A673 (cell line): ENCODE measurements at places on chromosomes 13 and 19. TPM values are rescaled to one million over a fixed set of nuclear protein-coding genes. Genes with fewer than 3 reads are reported as not detected.

TRPC4 gene
- 25.3 and 27.0 TPM in 2 replicates for total RNA-seq

DNA sequence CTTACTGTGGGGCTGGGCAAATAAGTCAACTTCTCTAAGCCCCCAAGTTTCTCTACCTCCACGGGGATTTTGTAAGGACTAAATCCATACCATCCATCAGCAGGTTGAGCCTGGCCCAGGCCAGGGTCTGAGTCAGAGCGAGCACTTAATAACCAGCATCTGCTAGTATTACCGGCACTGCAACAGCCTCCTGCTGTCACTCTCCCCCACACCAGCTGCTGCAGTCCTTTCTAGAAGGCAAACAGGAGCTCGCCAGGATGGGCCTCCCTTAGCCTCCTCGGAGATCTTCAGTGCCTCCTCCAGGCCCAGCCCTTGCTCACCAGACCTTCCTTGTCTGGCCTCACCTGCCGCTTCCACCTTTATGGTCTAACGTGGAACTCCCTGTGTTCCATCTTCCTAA, 3.2 kb downstream of the NAPA start:
- H3K4me3 ChIP-seq, result no peak overlapping the region
- no peak overlapping the region for H3K27ac ChIP-seq
- no peaks in the 10 kb centered on the region for H3K36me3 ChIP-seq
- DNase-seq, result no peak
- peaks cover 3% of the 10 kb centered on the region for H3K4me1 ChIP-seq

DNA sequence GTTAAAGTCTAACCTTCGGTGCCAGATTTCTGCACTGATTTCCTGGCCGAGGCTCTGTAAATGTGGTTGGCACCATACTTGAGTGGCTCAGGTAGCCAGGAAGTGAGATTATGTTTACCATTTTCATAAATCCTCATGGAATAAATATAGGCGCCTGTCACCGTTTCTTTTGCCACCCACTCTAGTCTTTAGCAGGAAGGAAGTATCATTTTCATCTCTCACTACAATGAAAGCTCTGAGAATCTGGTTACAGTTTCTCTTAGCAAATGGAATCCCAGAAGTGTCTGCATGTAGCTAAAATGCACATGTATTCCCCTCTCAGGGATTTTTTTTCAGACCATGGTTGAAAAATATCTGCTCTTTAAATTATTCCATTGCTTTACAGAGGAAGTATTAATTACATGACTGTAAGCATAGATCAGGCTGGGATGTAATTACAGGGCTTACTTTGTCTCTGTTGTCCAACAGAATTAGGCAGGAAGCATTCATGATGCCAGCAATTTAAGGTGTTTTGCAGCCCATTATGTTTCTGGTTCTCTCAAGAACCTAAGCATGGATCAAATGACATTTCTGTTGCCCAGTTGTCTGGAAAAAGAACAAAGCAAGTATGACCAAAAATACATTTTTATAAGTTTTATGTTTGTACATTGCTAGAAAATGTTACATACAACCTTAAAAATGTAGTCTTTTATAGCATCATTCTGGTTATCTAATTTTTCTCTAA, 221.7 kb upstream of the SPRY2 start:
- no peaks in the 10 kb centered on the region for H3K36me3 ChIP-seq
- no peaks in the 10 kb centered on the region for H3K27me3 ChIP-seq
- peaks cover 18% of the 10 kb centered on the region for H3K4me1 ChIP-seq
- no peak overlapping the region for H3K27ac ChIP-seq
- no peak overlapping the region for H3K4me3 ChIP-seq

ZNF888 gene
- total RNA-seq, result 3.4 and 4.6 TPM in 2 replicates

GRCh38 chr19:53580871-53581835, 43.2 kb downstream of the ZNF331 start:
- no peaks in the 10 kb centered on the region for H3K4me1 ChIP-seq
- no peak overlapping the region for H3K27ac ChIP-seq
- DNase-seq, result no peak
- no peaks in the 10 kb centered on the region for H3K27me3 ChIP-seq

GRCh38 chr13:26971990-26972887, 199.4 kb downstream of the USP12 start:
- peak; percentile 37 for DNase-seq
- no peaks in the 10 kb centered on the region for H3K36me3 ChIP-seq
- H3K27me3 ChIP-seq, result peaks cover 5% of the 10 kb centered on the region

GRCh38 chr13:52652980-52653303, 306 bp downstream of the SUGT1 start:
- peaks cover 24% of the 10 kb centered on the region for H3K36me3 ChIP-seq
- no peak for DNase-seq

DNA sequence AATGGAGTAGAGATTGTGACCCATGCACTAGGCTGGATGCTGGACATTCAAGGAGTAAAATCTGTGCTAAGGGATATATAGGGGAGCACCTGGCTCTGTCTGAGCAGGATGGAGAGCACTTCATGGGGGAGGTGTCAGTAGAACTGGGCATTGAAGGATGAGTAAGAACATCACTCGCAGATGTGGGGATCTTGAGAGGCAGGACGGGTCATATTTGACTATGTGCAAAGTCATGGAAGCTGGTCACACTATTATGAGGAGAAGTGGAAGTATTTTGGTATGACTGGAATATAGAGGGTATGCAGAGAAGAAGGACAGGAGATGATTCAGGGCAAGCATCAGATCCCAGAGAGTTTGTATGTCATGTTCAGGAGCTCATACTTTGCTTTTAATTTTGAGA, 62.9 kb upstream of the PCDH8 start:
- no peaks in the 10 kb centered on the region for H3K4me1 ChIP-seq
- H3K27ac ChIP-seq, result no peak overlapping the region
- H3K36me3 ChIP-seq, result no peaks in the 10 kb centered on the region

- peaks cover 6% of the 10 kb centered on the region for H3K4me1 ChIP-seq
- no peaks in the 10 kb centered on the region for H3K36me3 ChIP-seq
- no peaks in the 10 kb centered on the region for H3K27me3 ChIP-seq
- DNase-seq, result no peak
- no peak overlapping the region for H3K27ac ChIP-seq
Measured at GRCh38 chr19:31257025-31257424, 92.2 kb downstream of the TSHZ3 start.

- peaks cover 49% of the 10 kb centered on the region for H3K36me3 ChIP-seq
- H3K27ac ChIP-seq, result peak overlapping the region; percentile 97
- peak; percentile 91 for DNase-seq
- H3K4me1 ChIP-seq, result peaks cover 16% of the 10 kb centered on the region
- H3K4me3 ChIP-seq, result peak overlapping the region; percentile 82
Measured at GRCh38 chr13:109784590-109785140, 1.7 kb downstream of the IRS2 start.

DNA sequence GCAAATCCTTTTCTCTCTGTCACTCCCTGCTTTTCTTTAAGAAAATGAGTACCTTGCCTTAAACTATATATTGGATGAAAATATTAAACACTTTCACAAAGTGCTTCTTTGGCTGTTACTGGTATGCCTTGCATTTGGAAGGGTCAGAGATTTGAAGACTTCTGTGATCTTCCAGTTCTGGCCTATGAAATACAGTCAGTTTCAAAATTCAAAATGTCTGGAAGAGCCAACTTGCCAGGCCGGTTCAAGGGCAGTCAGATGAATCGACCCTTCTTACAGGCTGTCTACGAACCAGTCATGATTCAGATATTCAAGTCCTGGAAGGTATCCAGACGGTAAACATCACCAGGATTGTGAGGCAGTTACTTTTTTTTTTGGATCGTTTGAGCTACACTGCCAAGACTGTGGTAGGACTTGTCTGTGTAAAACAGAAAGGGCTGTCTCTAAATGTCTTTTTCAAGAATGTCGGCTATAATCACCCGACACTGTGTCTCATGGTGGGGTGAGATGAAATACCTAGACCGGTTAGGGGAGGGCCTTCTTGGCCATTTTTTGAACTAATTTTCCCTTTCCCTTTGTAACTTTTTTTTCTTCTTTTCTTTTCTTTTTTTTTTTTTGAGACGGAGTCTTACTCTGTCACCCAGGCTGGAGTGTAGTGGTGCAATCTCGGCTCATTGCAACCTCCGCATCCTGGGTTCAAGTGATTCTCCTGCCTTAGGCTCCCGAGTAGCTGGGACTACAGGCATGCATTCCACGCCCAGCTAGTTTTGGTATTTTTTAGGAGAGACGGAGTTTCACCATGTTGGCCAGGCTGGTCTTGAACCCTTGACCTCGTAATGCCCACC, 11.2 kb downstream of the ACTN4 start:
- peak; percentile 70 for DNase-seq
- H3K4me1 ChIP-seq, result peaks cover 70% of the 10 kb centered on the region
- H3K36me3 ChIP-seq, result no peaks in the 10 kb centered on the region
- H3K4me3 ChIP-seq, result no peak overlapping the region
- H3K27me3 ChIP-seq, result no peaks in the 10 kb centered on the region

GRCh38 chr19:46428239-46429135, at the start of gene PNMA8C:
PNMA8C (minus strand) TSS chr19:46428936; CDS start chr19:46428359, 577 bp downstream.
- no peak within 1 kb of the TSS for H3K27ac ChIP-seq
- no peaks in the 10 kb centered on the region for H3K27me3 ChIP-seq
- H3K4me3 ChIP-seq, result no peak within 1 kb of the TSS
- peaks cover 7% of the 10 kb centered on the region for H3K4me1 ChIP-seq

- no peaks in the 10 kb centered on the region for H3K36me3 ChIP-seq
- H3K4me3 ChIP-seq, result no peak overlapping the region
- H3K27me3 ChIP-seq, result no peaks in the 10 kb centered on the region
- H3K4me1 ChIP-seq, result no peaks in the 10 kb centered on the region
- no peak for DNase-seq
Measured at GRCh38 chr13:59374691-59375090, 789.0 kb downstream of the DIAPH3 start.

PTH2 gene
- total RNA-seq, result not detected in 2 replicates

- peak overlapping the region; percentile 65 for H3K27ac ChIP-seq
- H3K4me3 ChIP-seq, result no peak overlapping the region
- no peak for DNase-seq
- H3K4me1 ChIP-seq, result peaks cover 81% of the 10 kb centered on the region
Measured at GRCh38 chr13:109152941-109153340, 523.5 kb downstream of the MYO16 start.

SPTBN4 gene
- total RNA-seq, result 0.43 and 0.94 TPM in 2 replicates

DNA sequence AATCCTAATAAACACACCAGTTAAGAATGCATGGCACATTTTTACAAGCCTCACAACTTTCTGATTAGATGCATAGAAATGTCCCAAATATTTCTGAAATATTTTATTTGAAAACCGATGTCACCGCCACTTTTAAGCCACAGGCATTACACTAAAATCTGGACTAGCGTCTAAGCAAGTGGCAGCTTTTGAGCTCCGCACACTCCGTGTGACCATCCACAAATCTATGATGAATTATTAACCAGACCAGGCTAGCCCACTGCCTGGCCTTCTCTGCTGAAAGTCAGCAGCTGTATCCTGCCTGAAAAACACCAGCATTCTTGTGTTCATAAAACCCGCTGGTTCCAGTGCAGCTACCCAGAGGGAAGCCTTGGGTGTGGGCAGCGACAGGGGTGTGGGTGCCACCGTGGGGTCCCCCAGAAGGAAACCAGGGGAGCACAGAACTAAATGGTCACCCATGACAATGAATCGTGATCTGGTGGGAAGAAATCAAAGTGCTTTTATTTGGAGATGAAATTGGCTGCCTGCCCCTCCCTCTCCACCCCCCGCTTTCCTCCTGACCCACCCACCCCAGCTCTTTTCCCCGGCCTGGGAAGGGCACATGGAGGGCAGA, 13.8 kb downstream of the RASA3 start:
- H3K36me3 ChIP-seq, result no peaks in the 10 kb centered on the region
- peak overlapping the region; percentile 74 for H3K27ac ChIP-seq
- H3K4me1 ChIP-seq, result peaks cover 49% of the 10 kb centered on the region
- H3K27me3 ChIP-seq, result no peaks in the 10 kb centered on the region

DNA sequence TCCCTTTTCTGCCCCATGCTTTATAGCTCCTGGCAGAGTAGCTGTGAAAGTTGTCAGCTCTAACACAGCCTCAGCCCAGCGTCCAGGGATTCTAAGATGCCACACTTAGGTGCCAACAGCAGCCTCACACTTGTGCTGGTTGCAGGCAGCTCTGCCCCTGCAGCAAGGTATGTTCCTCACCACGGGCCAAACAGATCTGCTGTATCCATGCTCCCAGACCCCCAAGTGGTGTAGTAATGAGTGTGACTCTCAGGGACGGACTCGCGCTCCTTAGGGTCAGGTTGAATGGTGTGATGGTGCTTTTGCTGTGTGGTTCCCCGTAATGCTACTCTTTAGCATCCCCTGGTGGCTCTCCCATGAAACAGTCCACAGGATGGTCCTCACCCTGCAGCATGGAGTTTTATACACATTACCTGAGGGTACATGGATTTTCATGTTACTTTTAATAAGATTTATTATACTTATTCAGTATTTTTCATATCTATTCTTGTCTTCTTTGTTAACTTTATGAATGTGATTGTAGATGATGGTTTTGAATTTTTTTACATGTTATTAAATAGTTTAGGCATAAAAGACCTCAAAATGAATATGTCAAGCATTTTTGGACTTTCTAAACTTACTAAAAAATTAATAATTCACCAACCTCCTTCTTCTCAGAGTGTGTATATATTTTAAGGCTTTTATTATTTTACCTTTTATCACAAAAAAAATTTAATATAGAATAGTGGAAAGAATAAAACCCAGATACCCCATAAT, 232.5 kb downstream of the SLC7A1 start:
- H3K27ac ChIP-seq, result no peak overlapping the region
- no peaks in the 10 kb centered on the region for H3K36me3 ChIP-seq
- no peaks in the 10 kb centered on the region for H3K4me1 ChIP-seq
- peak; percentile 66 for DNase-seq
- H3K4me3 ChIP-seq, result no peak overlapping the region

ZNF700 gene
- total RNA-seq, result 10.9 and 11.0 TPM in 2 replicates

SIGLEC12 gene
- total RNA-seq, result not detected in 2 replicates
